ENCODE measurements at places on chromosomes 7 and 10.
A peak's percentile ranks its signal among the peaks of the same experiment; 100 is the strongest.

DNA sequence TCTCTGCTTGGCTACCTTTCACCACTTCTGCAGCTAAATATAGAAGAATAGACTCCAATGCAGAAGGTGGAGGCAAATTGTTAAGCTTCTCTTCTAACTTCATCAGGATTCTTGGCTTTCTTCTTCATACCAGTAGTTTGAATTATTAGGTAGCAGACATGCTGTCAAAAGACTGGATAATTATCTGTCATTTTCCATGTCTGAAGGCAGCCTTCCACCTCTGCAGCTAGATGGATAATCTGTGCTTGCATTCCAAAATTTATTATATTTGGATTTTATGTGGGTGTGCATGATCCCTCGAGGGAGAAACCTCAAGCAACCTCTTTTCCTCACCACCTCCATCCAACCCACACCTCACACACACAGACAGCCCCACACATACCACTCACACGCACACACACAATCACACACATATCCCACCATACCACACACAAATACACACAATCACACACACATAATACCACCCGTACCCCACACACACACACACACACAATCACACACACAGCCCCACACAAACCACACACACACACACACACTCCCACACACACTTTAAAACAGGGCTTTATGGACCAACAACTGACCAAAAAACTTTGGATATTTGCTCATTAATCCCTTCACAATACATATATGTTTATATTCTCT, 145.0 kb downstream of the C7orf25 start:
- no peak for DNase-seq

DNA sequence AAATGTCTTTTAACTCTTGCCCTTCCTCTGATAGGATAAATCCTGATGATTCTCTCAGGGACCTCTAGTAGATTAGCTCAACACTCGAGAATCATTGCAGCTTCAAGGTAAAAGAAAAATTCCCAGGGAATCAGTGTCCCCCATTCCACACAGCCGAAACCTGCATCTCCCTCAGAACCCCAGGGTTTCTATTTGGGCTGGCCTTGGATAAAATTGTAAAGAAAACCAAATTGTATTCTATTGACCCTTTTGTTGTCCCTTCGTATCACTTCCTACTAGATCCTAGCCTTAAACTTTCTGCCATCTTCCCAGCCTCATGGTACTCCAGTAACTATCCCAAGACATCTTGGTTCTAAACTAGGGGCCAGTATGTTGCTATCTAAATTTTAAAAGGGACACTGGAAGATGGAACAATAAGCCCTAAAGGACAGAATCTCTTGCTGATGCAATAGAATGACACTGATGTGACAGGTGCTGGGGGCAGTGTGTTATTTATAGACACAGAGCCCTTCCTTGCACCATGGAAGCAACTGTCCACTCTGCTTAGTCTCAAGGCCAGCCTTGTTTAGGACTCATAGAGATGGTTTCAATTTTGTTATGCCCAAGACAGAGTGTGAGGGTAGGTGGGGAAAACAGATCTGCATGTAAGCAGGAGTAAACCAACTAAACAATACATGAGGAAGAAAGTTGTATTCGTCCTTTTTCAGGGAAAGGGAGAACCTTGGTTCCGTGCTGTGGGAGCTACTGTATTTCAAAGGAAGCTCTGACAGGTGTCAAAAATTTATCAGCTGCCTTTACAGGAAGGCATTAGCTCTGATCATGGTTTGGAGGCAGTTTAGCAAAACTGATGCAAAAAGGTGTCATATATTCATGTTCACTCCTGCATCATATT, 7.6 kb downstream of the ASB15 start:
- no peak for DNase-seq

DNA sequence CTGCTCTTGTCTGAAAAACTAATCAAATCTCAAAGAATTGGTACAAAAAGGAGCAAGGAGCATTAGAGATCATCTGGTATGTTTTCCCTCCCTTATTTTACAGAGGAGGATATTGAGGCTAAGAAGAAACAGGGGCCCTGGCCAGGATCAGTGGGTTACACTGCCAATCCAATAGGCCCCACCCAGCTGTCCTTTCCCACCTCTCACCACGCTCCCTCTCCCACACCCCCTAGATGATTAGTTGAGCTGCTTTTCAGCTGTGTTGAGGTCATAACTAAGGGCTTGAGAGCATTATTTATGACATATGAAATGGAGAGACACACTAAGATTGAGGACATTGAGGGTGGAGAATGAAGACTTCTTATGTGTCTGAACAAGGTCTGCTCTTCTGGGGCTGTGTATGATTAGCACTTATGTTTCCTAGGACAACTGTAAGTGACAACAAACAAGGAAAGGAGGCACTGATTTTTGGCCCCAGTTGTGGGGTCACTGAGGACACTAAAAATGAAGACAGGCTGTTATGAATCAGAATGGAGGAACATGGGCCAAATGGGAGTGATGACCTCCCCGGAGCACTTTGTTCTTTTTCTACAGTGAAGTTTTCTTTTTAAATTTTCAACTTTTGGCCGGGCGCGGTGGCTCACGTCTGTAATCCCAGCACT, 26.5 kb downstream of the VWA2 start:
- no peak for DNase-seq

GRCh38 chr7:125355899-125356298, 426.3 kb upstream of the POT1 start:
- no peak for DNase-seq

DNA sequence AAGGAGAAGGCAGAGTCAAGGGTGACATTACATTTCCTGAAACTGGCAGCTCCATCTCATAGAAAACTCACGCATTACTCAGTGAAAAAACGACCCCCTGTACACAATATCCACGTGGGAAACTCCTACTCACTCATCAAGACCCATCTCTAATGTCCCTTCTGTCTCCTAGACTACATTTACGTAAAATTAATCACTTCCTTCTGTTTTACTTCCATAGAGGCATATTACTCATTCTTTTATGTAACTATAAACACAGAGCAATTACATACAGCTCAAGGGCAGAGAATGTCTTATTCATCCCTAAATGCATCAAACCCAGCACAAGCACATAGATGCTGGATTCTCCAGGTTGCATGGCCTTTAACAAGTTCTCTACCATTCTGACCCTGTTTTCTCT, 281.8 kb downstream of the KCNMA1 start:
- no peak for DNase-seq

- no peak for DNase-seq
Observed at GRCh38 chr7:112144284-112145059, 61.7 kb downstream of the DOCK4 start.

DNA sequence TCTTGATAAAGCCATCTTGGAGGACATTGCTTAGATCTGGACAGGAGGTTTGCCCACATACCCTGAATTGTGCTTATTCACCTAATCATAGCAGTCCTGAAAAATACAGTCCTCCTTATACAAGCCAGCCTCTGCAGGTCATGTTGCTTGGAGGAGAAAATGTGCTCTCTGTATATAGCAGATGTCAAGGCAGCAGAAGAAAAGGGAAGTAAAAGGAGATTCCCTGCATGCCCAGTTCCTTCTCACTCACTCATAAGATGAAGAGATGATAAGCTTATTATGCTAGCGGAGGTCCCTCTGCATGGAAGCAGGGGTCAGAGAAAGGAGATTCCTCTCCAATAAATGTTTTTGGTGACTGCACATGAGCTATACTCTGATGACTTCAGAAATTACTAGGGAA, 458.8 kb upstream of the ZMIZ1 start:
- DNase-seq: peak; percentile 7

- DNase-seq: no peak
Observed at GRCh38 chr10:88541116-88541626, 41.9 kb downstream of the RNLS start.

DNA sequence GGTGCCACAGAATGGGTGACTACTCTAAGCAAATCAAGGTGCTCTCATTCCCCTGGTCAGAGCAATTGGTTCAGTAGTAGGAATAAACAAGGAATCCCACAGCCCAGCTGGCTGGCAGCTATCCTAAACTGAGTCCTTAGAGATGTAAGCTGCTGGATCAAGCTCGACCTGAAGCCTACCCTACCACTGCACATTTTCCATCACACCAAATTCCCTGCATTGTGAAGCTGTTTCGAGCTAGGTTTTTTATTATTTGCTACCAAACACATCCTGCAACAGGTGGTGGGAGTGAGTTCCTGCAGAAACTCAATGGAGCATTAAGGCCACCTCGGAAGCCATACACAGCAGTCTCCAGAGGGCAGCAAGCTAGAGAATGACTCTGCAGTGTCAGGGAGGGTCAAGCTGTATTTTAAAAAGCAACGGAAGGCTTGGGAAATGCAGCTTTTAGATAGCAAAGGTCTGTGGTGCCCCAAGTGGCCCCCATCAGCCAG, 33.7 kb upstream of the TNRC18 start:
- DNase-seq: peak; percentile 48

- no peak for DNase-seq
Observed at GRCh38 chr7:123724817-123725253, 24.0 kb downstream of the WASL start.

- DNase-seq: no peak
Observed at GRCh38 chr7:69438584-69439412, 159.5 kb upstream of the AUTS2 start.

DNA sequence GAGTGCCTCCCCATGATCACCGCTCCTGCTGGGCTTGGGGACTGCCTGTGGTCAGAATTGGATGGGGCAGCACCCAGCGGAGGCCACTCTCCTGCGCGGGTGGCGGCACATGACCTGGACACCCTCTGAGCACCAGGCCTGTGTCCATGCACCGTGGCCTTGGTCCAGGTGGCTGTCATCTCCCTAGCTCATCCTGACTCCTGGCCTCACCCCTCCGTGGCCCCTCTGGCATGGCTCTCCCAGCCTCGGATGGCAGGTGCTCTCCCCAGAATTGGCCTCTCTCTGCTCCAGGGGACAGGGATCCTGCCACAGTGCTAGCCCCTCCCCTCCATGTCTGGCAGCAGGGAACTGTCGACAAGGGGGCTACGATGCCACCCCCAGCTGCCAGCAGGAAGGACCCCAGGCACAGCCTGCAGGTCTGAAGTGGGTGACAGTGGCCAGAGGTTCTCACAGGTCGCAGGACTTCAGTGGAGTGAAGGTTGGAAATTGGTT, 37.2 kb upstream of the BTBD16 start:
- no peak for DNase-seq

- no peak for DNase-seq
Observed at GRCh38 chr10:116451711-116452337, 24.2 kb downstream of the PNLIPRP3 start.

DNA sequence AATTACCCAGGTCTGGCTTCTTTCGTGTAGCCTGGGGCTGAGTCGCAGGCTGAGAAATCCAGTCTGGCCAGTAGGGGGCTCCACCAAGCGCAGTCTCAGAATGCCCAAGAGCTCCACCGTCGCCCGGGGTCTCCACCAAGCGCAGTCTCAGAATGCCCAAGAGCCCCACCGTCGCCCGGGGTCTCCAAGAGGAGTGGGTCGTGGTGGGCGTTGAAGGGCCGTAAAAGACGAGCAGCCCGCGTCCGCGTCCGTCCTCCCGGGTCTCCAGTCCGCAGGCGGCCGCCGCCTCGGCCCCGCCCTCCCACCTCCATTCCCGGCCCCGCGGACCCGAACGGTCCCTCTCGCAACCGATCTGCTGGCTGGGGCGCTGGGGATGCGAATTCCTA, 892 bp upstream of the ZYX start:
- peak; percentile 84 for DNase-seq

DNA sequence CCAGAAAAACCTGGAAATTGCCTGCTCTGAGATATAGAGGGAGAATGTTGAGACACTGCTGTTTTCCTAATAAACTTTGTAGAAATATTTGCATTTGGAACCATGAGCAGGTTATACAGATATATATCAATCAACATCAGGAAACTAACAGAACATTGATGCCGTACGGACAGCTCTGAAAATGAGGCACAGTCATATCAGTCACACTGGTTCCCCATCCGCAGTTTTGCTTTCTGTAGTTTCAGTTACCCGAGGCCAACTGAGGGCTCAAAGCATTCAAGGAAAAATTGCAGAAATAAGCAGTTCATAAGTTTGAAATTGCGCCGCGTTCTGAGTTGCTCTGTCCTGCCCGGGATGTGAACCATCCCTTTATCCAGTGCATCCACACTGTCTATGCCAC, 137.9 kb downstream of the KLF6 start:
- no peak for DNase-seq

- no peak for DNase-seq
Observed at GRCh38 chr7:105389088-105389650, 448 bp upstream of the SRPK2 start.

- DNase-seq: no peak
Observed at GRCh38 chr10:119407254-119407777, 135.2 kb downstream of the RGS10 start.

DNA sequence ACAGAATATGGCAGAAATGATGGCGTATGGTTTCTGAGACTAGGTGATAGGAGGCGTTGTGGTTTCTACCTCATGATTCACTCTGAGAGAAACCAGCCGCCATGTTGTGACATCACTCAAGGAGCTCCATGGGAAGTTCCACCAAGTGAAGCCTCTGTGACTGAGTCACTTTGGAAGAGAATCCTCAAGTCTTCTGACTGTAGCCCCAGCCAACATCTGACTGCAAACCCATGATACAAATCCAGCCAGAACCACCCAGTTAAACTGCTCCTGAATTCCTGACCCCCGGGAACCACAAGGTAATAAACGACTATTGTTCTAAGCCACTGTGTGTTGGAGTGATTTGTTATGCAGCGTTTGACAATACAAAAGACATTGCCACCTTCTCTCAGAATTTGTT, 91.1 kb upstream of the CARD11 start:
- no peak for DNase-seq

DNA sequence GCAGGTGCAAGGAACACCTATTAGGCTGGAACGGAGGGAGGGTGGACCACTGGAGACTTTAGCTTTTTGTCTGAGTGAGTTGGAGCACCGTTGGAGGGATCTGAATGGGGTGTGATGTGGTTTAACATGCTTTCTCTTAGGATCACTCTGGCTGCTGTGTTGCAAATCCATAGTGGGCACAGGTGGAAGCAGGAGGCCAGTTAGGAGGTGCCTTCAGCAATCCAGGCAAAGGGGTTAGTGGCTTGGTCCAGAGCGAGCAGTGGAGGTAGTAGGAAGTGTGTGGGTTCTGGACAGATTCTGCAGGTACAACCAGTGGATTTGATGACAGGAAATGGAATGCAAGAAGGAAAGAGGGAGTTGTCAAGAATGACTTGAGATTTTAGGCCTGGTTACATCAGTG, 95.0 kb downstream of the MMRN2 start:
- no peak for DNase-seq

GRCh38 chr7:38585572-38586354, 45.4 kb downstream of the AMPH start:
- no peak for DNase-seq

DNA sequence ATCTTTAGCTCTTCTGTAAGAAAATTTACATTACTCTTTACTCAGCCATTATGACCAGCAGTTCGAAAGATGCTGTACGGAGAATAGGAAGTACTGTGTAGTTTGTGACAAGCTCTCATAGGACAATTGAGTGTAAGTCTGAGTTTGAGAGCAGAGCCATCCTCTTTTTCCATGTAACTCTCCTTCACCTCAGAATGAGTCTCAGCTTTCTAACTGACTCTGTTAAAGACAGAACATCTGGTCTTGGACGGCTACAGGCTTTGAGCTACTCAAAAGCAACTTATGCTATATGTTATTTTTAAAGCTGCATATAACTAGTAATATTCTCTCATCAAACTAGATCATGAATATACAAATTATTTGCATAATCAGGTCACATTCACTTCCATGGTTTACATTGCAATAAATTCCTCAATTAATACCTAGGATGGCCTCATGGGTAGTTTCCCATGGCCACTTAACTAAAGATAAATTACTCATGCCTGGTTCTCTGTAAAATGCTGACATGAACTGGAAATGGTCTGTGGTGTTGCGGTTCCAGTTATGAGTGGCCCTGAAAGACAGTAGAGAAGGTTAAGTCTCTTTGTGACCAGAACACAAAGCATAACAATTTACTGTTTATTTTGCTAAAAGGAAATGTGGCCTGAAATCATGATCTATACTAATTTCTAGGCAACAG, 358.7 kb downstream of the PHF14 start:
- no peak for DNase-seq
